ENCODE measurements at places on chromosomes 11 and 22.

DNA sequence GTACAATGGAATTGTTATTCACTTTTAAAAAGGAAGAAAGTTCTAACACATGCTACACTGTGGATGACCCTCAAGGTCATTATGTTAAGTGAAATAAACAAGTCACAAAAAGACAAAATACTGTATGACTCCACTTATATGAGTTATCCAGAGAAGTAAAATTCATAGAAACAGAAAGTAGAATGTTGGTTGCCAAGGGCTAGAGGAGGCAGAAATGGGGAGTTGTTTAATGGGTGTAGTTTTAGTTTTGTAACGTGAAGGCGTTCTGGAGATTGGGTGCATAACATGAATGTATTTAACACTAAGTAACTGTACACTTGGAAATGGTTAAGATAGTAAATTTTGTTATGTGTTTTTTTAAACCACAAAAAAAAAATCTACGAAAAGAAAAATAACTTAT, 43.8 kb downstream of the CCDC81 start:
- no peak for DNase-seq

DNA sequence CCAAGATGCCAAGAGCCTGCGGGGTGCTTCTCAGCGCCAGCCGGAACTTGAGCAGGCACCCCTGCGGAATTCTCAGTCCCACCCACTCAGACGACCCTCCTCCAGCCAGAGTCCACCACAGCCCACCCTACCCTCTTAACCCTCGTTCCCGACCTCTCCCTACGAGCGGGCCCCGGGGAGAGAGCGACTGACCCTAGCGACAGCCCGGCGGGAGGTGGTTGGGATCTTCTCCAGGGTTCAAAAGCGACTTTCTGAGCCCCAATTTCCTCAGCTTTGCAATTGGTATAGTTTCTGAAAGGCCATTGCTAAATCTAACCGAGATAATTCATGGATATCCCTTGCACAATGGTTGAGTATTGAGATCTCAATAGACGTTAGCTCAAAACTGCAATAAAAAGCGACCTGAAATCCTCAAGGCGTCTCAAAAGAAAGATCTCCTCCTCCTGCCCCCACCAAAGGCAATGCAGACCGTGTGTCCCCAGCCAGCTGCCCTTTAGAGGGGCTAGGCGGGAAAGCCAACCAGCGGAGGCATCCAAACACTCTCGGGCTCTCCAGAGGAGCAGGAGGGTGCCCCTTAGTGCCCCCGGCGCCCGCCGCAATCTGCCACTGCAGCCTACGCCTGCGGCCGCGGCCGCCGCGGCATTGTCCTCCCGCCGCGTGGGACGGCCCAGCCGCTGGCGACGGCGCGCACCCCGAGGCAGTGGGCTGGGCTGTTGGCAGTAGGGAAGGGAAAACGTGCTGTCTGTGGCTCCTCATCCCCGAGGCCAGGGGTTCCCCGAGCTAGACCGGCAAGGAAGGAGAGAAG, 1.5 kb upstream of the SLC6A5 start:
- DNase-seq = no peak

DNA sequence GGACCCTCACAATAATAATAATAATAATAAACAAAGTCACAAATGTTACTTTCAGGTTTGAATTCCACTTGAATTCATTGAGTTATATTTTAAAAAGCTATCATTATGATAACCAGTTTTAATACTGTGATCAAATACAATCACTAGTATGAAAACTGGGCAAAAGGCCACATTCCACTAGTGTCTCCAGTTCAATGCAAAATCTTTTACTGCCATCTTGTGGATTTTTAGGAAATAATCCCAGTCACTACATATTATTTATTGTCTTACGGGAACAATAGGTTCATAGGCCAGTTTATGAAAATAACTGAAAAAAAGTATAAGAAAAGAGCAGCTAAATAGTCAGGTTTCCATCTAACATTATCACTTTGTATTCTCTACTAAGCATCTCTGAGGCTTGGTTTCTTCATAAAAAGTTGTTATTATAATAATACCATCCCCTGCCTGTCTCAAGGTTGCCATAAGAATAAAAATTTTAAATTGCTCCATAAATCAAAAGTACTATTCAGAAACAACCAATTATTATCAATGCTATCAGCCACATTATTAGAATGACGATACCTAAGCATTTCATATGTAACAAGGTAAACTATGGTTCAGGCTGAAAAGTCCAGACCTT, 533.9 kb upstream of the CCDC90B start:
- no peak for DNase-seq

- DNase-seq = no peak
These were observed 823 bp upstream of the MUC15 start for GRCh38 chr11:26572770-26573402.

- DNase-seq = no peak
These were observed 77.5 kb upstream of the MYOD1 start for GRCh38 chr11:17641792-17642350.

DNA sequence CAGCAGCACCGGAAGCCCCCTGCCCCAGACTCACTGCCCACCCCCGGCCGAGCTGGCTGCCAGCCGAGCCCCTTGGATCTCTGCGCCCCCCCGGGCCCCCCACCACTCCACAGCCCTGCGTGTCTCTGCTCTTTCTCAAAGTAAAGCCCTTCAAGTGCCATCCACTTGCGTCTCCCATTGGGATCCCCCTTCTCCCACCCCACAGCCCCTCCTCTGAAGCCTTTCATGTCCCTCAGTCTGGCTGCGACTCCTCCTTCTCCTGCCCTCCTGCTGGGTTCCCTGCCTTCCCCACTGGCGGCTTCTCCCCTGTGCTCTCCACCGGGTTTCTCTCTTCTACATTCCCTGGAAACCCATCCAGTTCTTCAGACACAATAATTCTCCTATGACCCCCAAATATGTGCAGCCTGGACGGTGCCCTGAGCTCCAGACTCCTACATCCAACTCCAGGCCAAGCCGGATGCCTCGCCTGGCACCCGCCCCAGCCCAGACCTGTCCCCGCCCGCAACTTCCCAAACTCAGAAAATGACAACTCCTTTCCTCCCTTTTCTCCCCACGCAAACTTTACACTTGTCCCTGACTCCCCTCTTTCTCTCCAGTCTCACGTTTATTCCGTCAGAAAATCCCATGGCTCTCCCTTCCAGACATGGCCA, 108.9 kb downstream of the WNT7B start:
- no peak for DNase-seq

- DNase-seq = no peak
These were observed 33.4 kb downstream of the LMO1 start for GRCh38 chr11:8230178-8230859.
